Ascending aorta (tissue), 2 donors: ENCODE measurements at places on chromosomes 4 and X. TPM values are rescaled to one million over a fixed set of nuclear protein-coding genes. Genes with fewer than 3 reads are reported as not detected.

DNA sequence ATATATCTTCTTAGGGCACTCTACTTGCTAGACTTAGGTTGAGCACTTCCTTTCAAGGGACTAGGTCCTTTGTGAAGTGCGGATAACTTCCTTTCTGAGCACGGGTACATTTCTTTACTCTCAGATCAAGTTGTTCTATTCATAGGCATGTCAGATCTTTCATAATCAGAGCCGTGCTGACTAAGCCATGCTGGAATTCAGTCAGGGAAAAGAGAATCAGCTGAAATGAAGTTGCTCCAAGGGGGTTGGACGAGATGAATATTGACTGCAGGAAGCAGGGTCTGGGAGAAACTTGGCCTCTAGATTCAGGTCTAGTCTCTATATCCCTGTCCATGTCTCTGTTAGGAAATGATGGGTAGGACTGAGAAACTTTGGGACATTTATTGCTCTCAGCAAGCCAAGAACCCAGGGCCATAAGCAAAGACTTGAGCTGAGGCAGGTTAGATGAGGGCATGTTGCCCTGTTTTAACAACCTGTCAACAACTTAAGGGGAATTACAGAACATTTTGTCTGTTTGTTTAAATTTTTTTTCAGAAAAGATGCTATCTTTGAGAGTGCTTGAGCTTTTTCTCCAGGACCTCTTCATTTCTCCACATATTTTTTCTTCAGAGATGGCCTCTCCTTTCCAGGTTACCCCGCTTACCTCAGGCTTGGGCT lies 28.3 kb downstream of the AREG start:
- DNase-seq, result no peak
- peak overlapping the region; percentile 68 for H3K27ac ChIP-seq
- H3K4me3 ChIP-seq, result no peak overlapping the region
- H3K36me3 ChIP-seq, result no peaks in the 10 kb centered on the region
- H3K27me3 ChIP-seq, result no peaks in the 10 kb centered on the region

GRCh38 chr4:76457885-76458284 lies 22.9 kb downstream of the SHROOM3 start:
- no peaks in the 10 kb centered on the region for H3K36me3 ChIP-seq
- H3K4me3 ChIP-seq, result no peak overlapping the region
- H3K27ac ChIP-seq, result no peak overlapping the region
- no peaks in the 10 kb centered on the region for H3K27me3 ChIP-seq

DNA sequence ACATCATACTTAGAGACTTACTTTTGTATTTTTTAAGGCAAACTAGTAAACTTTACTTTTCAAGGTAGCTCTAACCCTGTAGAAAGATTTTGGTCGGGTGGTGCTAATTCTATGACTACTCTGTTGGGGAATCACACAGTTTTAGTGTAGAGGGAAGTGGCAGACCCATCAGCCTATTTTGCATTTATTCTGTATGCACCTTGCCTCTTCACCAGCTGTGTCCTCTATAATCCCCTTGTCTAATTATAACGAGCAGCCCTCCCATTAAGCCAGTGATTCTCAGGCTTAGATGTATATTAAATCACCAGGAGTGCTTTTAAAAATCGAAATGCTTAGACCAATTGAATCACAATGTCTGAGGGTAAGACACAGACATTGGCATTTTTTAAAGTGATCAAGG lies 78.1 kb downstream of the GALNT7 start:
- H3K27ac ChIP-seq, result no peak overlapping the region
- no peak overlapping the region for H3K4me3 ChIP-seq
- H3K36me3 ChIP-seq, result peaks cover 4% of the 10 kb centered on the region
- no peaks in the 10 kb centered on the region for H3K4me1 ChIP-seq
- DNase-seq, result no peak

GRCh38 chr4:27305246-27305645 lies 444.6 kb downstream of the STIM2 start:
- no peaks in the 10 kb centered on the region for H3K4me1 ChIP-seq
- H3K4me3 ChIP-seq, result no peak overlapping the region
- H3K36me3 ChIP-seq, result no peaks in the 10 kb centered on the region

GRCh38 chr4:6916587-6917460 lies 7.2 kb downstream of the TBC1D14 start:
- H3K27ac ChIP-seq, result no peak overlapping the region
- peak; percentile 43 for DNase-seq
- H3K36me3 ChIP-seq, result no peaks in the 10 kb centered on the region
- H3K4me3 ChIP-seq, result no peak overlapping the region
- H3K4me1 ChIP-seq, result peaks cover 15% of the 10 kb centered on the region
- H3K27me3 ChIP-seq, result no peaks in the 10 kb centered on the region

GRCh38 chr4:24655971-24656370 lies 71.6 kb upstream of the DHX15 start:
- no peak for DNase-seq
- no peaks in the 10 kb centered on the region for H3K36me3 ChIP-seq
- no peaks in the 10 kb centered on the region for H3K4me1 ChIP-seq
- no peak overlapping the region for H3K4me3 ChIP-seq

- no peaks in the 10 kb centered on the region for H3K4me1 ChIP-seq
- no peak overlapping the region for H3K27ac ChIP-seq
- no peaks in the 10 kb centered on the region for H3K27me3 ChIP-seq
- H3K4me3 ChIP-seq, result no peak overlapping the region
- H3K36me3 ChIP-seq, result no peaks in the 10 kb centered on the region
These were observed 52.9 kb upstream of the FRAS1 start for GRCh38 chr4:78004270-78004669.

- H3K36me3 ChIP-seq, result no peaks in the 10 kb centered on the region
- no peaks in the 10 kb centered on the region for H3K4me1 ChIP-seq
- DNase-seq, result no peak
- H3K27ac ChIP-seq, result no peak overlapping the region
These were observed 31.8 kb upstream of the CWH43 start for GRCh38 chr4:48954314-48954713.

DNA sequence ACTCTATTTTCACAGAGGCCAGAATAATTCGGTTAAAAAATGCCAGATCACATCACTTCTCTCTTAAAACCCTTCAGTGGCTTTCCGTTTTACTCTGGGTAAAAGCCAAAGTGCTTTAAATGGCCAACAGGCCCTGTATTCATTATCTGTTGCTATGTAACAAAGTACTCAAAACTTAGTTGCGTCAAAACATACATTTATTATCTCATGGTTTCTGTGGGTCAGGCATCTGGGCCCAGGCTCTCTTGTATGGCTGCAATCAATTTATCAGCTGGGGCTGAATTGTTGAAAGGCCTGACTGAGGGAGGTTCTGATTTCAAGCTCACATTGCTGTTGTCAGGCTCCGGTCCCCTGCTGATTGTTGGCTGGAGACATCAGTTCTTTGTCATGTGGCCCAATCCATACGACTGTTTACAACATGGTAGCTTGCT lies 72.7 kb upstream of the H2AZ1 start:
- DNase-seq, result no peak
- H3K27ac ChIP-seq, result no peak overlapping the region
- H3K4me3 ChIP-seq, result no peak overlapping the region
- H3K4me1 ChIP-seq, result no peaks in the 10 kb centered on the region

DNA sequence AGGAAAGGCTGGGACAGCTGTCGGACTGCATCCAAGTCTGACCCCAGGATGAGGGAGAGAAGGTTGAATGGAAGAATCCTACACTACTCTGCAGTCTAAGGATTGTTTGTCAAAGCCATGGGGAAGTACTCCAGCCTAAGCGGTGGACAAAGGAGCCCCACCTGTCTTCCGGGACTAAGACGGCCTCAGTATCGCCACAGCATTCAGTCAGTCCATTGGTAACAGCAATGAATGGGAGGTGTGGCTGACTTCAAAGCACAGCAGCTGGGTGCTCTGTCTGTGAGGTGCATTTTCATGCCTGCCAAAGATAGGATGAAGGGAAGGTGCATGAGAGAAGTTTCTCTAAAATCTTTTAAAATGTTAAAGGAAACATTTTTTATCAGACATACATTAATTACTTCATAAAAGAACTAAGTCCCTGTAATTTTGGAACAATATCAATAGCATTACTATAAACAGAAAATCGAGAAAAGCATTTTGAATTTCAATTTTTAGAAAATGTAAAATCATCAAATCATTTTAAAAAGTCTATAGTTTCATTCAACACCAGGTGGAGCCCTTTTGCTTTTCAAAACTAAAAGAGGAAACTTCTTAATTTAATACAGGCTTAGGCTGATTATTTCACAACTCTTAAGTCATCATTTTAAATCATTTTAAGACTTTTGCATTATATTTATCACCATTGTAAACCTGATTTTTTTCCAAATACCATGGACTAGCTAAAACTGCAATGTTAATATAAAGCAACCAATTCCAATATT lies 27.6 kb upstream of the INTU start:
- no peak overlapping the region for H3K4me3 ChIP-seq
- no peaks in the 10 kb centered on the region for H3K27me3 ChIP-seq
- no peaks in the 10 kb centered on the region for H3K36me3 ChIP-seq
- H3K27ac ChIP-seq, result no peak overlapping the region

- DNase-seq, result no peak
- peaks cover 27% of the 10 kb centered on the region for H3K4me1 ChIP-seq
- H3K27ac ChIP-seq, result peak overlapping the region; percentile 5
- H3K27me3 ChIP-seq, result no peaks in the 10 kb centered on the region
- H3K4me3 ChIP-seq, result no peak overlapping the region
These were observed 14.8 kb downstream of the TBC1D1 start for GRCh38 chr4:37905533-37906169.

GRCh38 chr4:36325499-36325898 lies 44.1 kb downstream of the DTHD1 start:
- no peaks in the 10 kb centered on the region for H3K27me3 ChIP-seq
- no peak overlapping the region for H3K4me3 ChIP-seq
- DNase-seq, result no peak
- H3K4me1 ChIP-seq, result no peaks in the 10 kb centered on the region

Gene CXCL6
- not detected for total RNA-seq

Gene TGIF2LX
- total RNA-seq, result not detected

Gene ATP7A
- total RNA-seq, result 7.5 TPM

Gene RAB33A
- total RNA-seq, result 0.32 TPM

Gene CENPVL2
- total RNA-seq, result not detected

Gene SLC25A53
- 3.1 TPM for total RNA-seq

Gene TBC1D9
- 25.5 TPM for total RNA-seq
